ENCODE measurements at places on chromosomes 12 and 14.

DNA sequence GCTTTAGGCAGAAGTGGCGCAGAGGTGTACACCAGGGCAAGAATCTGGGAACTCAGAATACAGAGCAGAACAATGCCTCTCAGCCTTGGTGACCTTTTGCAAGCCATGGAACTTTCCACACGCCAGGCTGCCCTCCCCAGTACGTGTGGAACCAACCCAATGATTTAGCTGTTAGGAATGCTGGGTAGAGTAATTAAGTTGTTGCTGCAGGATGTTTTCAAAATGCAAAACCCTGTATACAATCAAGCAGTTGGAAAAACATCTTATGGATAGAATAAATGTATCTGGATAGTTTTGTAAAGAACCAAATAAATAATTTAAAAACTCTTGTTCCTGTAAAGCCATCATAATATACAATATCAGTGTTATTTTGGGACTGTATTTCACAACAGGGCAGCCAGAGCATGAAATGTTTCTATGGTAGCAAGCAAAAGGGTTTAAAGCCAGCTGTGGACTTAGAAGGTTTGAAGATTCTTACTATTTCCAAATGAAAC lies 19.4 kb downstream of the PPP1R36 start:
- no peak for DNase-seq

GRCh38 chr12:27179400-27180214 lies 64.5 kb upstream of the STK38L start:
- DNase-seq: no peak

GRCh38 chr12:7047306-7047705 lies 13.2 kb upstream of the C1S start:
- no peak for DNase-seq

GRCh38 chr14:24845851-24846250 lies 204.1 kb downstream of the STXBP6 start:
- no peak for DNase-seq

DNA sequence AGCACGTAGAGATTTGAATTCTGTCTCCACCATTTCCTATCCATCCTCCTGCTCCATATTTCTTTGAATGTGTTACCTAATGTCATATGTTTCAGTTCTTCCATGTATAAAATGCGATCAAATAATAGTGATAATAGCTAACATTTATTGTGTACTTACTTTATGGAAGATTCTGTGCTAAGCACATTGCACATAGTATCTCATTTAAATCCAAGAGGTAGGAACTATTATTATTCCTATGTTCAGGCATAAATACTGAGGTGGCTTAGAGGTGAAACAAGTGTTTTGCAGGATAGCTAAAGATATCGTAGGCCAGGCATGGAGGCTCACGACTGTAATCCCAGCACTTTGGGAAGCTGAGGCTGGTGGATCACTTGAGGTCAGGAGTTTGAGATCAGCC lies 17.5 kb upstream of the AICDA start:
- no peak for DNase-seq

DNA sequence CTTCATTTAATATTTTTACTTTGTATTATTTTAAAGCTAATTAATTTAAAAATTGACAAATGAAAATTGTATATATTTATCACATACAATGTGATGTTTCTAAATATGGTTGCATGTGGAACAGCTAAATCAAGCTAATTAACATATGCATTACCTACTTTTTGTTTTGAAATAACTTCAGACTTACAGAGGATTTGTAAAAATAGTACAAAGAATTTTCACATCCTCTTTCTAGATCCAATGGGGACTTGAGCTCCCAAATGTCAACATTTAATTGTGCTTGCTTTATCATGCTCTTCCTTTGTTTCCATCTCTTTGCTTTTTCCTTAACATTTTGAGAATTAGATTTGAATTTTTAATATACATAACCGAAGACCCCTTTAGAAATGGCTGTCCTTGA lies 6.6 kb downstream of the DCD start:
- DNase-seq: no peak

- DNase-seq: no peak
Observed at GRCh38 chr12:92961949-92962348, 32.9 kb upstream of the EEA1 start.

DNA sequence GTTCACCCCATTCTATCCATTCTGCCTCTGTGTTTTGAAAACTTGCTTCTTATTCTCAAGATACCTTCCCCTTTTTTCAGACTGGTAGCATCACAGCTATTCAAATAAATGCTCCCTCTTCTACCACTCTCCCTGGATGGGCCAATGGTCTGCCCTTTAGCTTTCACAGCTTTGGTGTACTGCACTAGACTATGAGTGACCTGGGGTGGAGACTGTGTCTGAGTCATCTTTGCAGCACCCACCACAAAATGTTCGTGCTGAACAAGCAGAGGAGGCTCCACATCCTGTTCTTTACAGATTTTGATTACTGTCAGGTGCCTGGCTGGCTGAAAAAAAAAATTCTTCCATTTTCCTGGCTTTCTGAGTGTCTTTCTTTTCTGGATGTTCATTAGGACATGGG lies 1104.1 kb upstream of the TMEM132C start:
- DNase-seq: peak; percentile 20

- no peak for DNase-seq
Observed at GRCh38 chr12:63525831-63526230, 142.5 kb downstream of the DPY19L2 start.

DNA sequence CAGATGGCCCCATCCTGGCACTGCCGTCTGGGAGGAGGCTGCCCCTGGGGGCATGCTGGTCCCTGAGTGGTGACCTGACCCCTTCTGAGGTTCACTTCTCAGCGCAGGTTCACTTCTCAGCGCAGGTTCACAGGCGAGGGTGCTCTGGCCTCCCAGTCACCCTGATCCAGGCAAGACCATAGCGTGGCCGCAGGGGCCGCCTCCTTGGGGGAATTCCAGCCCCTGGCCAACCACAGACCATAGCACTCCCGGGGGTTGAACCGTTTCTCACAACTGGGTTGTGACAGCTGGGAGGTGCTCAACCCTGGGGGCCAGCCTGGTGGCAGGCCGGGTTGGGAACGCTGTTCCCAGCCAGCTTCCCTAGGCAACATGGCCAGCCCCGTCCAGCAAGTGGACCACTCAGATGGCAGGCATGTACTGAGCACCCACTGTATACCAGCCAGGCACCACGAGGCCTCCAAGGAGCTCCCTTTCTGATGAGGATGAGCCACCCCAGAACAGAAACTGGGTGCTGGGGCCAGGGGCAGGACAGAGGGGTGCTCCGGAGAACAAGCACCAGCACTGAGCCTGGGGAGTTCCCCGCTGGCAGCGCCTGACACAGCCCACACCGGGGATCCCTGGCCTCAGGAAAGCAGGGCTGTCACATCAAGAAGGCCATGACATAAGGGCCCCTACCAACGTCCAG lies 28.3 kb upstream of the ZFP36L1 start:
- DNase-seq: no peak

GRCh38 chr14:32913725-32914124 lies 25.0 kb upstream of the NPAS3 start:
- no peak for DNase-seq

- no peak for DNase-seq
Observed at GRCh38 chr12:65536351-65536750, 257.9 kb downstream of the MSRB3 start.

DNA sequence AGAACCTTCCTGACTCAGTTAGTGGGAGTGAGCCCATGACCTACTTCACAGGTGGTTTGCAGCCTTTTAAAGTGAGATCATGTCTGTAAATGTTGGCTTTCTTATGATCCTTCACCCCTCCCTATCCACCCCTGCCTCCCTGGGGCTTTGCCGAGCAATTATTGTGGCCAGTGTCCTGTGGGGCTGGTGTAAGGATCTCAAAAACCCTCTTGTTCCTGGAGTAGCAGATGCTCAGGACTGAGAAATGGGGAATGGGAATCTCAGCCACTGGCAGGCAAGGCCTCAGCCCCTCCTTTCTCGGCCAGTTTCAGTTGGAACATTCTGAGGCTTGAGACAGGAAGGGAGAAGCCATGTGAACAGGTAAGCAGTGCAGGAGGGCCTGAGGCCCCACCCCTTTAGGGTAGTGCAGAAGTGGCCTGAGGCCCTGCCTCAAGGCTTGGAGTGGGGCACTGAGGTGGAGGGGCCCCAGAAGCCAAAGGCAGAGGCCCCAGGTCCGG lies 53.8 kb downstream of the PLEKHG3 start:
- DNase-seq: no peak

GRCh38 chr12:51647647-51648046 lies 56.6 kb downstream of the SCN8A start:
- no peak for DNase-seq

DNA sequence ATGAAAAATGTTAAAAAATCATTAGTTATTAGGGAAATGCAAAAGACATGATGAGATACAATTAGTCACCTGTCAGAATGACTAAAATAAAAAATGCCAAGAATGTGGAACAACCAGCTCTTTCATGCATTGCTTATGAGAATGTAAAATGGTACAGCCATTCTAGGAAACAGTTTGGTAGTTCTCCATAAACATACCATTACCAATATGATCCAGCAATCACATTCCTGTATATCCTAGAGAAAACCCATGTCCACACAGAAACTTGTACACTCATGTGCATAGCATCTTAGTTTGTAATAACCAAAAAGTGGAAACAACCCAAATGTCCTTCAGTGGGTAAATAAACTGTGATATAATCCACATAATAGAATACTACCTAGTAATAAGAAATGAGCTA lies 245.7 kb downstream of the FUT8 start:
- no peak for DNase-seq

GRCh38 chr12:84408936-84409335 lies 503.7 kb downstream of the SLC6A15 start:
- no peak for DNase-seq

DNA sequence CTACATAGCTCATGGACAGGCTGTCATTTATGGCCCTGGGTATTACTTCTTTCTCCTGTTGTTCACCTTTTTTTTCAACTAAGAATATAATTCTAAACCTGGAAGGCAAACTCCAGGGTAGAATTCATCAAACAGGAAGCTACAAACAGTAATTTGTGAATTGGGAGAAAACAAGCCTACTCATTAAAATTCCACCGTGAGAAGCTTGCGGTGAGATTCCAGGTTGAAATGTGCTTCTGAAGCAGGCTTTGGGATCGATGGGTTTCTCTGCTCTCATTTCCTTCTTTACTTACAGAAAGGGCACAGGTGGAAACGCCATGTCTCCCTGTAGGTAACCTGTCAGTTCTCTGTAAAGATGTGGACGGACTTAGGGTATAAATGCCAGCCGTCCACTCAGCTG lies 257.5 kb downstream of the TMEM132C start:
- DNase-seq: no peak

DNA sequence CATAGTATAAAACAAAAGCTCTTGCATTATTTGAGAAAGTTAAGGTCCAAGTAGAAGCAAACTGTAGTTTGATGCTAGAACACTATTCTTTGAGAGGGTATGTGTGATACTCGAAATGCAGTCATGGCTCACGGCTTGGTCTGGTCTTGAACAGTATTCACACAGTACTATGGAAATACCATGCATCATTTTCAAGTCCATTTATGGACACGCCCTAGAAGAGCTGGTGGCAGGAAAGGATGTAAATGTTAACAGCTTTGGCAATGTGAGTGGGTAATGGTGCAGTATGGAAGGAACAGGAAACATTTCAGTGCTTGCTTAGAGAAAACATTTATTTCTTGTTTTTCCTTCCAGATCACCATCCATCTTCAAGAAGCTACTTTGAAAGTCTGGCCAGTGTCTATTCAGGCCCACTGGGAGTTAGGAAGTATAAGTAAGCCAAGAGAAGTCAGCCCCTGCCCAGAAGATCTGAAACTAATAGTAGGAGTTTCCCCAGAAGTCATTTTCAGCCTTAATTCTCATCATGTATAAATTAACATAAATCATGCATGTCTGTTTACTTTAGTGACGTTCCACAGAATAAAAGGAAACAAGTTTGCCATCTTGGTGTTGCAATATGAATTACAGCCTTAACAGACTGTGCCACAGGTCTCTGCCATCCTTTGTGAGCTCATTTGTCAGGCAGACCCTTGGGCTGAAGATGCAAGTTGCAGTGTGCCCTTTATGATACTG lies 5.7 kb upstream of the AKAP5 start:
- no peak for DNase-seq

GRCh38 chr12:124190312-124191023 lies 104.4 kb upstream of the RFLNA start:
- DNase-seq: no peak

GRCh38 chr12:79706156-79706555 lies 15.4 kb upstream of the PAWR start:
- DNase-seq: no peak

- peak; percentile 93 for DNase-seq
Observed at GRCh38 chr12:53675701-53676607, at the start of gene ATP5MC2. TSS of gene ATP5MC2 (minus strand) at chr12:53676083. CDS start at chr12:53672614, 3,469 bp downstream.

DNA sequence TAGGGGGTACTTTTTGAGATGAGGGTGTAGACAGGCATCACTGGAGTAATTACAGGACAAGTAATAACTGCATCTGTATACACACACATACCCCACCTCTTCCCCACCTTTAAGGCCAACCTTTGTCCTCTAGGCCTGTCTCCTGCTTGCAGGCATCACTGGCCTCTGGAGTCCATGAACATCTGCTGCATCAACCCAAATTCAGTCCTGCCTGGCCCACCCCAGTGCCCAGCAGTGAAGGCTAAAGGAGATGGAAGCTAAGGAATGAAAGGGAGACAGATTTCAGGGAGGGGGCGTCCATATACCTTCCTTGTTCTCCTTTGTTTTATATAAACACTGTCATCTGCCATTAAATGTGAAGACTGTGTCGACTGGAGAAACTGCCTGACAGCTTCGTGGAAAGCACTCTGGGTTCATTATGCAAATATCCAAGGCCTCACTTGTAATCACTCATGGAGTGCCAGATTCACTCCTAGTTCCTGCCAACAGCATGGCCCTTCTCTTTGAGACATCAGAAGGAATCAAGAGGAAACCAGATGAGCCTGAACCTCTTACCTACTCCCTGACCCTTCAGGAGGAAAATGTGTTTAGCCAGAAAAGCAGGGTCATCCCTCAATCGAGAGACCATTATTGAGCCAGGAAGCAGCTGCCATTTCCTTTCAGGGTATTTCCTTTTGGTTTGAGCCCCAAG lies 64.4 kb downstream of the SERPINA3 start:
- DNase-seq: no peak

DNA sequence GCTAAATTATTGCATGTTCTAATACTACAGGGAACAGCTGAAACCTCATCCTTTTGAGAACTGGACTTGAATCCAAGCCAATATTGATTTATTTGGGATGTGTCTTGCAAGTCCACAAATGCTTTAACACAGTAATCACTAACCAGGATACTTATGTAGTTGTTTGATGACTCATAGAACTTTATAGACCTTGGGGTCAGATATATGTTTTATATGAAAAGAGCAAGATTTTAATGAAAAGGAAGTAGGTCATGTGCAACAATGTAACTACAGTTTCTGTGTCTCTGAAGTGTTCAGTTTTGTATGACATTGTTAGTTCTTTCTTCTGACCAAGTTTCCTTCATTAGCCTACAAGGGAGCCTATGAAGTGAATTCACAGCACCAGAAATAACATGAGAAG lies 352.0 kb downstream of the ZFP36L1 start:
- DNase-seq: no peak
